ENCODE measurements at places on chromosomes 1 and 21.

- DNase-seq: peak; percentile 10
Observed at GRCh38 chr1:245153081-245153551, 1.7 kb upstream of the KIF26B start.

GRCh38 chr1:26789931-26790330 lies 2.2 kb downstream of the PIGV start:
- DNase-seq: no peak

GRCh38 chr1:236489710-236490377 lies 33.9 kb upstream of the LGALS8 start:
- no peak for DNase-seq

- DNase-seq: no peak
Observed at GRCh38 chr1:41580021-41580420, 95.5 kb upstream of the EDN2 start.

DNA sequence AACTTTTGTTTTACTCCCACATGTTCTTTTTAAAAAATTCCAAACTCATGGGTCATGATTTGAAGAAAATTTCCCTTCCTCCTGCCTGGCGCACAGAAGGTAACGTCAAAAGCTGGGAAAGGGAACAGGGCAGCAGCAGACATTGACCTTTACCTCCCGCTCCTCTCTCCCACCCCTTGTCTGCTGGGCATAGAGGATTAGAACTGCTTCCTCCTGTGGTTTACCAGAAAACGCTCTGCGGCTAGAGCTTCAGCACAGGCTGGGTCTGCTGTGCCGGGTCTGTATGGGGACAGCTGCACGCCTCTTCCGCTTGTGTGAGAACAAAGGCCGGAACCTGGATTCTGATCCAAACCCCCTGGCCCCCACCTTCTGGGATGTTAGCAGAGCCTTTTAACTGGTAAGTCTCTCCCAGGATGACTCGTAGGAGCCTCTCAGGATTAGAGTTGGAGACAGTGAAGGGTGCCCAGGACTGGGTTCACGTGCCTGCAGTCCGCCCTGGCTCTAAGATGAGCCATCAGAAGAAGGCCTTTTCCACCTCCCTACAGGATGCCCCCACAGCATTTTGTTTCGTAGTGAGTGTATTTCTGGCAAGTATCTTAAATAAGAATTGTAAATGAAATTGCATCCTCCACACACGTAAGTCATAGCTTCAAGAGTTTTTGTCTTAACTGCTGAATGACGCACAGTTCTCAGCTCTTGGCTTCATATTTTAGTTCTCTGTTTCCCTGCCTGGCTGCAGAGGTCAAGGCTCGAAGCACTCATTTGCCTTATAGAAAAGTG lies 5.2 kb downstream of the H6PD start:
- no peak for DNase-seq

Data from AG04449 (cell line).